ENCODE measurements at places on chromosomes 12 and 14.

- no peak for DNase-seq
Measured at GRCh38 chr12:56257071-56257470, 1.1 kb downstream of the ANKRD52 start.

DNA sequence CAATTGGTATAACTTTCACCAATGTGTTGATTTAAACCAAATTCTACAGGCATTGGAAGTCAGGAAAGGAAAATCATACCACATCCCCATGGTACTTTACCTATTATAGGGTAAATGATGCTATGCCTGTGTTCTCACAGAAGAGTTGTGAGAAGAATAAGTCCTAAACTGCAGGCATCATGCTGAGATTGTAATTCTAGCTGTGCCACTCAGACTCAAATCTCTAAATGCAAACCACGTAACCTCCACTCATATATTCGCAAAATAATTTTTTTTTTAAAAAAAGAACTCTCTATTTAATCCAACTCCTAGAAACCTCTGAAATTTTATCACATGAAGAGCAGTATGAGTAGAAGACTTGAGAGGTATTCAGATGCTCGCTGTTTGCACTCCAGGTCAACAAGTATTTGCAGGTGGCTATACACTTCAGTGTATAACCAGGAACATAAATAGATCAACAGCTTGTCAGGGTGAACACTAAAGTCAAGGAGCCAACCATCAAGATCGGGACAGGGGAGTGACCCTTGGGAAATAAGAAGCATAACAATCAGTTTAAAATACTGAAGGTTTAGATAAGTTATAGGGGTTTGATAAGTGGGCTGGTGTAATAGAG, 110.1 kb downstream of the SLC25A21 start:
- DNase-seq, result no peak

DNA sequence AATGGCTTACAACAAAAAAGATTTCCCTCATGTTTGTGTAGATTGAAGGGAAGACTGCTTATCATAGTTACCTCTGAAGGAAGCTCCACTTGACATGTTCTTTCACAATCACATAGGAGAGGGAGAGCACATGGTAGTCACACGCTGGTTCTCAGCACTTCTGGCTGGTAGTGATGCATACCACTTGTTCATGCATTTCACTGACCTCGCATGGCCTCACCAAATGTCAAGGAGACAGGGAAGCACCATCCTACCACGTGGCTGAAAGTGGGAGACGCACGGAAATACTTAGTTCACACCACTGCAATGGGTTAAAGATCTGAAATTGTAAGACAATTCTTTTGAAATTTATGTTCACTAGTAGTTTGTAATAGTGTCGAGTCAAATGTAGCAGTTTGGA, 74.0 kb downstream of the PDE3A start:
- no peak for DNase-seq

DNA sequence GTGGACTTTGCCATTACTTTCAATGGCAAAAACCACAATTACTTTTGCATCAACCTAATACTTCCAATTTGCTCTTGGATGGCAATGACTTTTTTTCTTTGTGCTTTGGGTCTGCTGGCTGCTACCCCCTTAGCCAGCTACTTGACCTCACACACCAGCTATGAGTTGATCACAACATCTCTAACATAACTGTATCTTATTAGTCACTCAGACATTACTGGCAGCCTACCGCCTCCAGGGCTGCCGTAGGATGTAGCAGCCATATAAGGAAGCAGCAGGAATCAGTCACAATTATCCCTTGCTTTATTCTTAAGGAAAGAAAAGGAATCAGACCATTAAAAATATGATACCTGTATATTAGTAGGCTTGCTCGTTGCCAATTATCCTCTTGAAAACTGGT, 260.5 kb downstream of the ADAMTS20 start:
- DNase-seq, result no peak

GRCh38 chr14:104601786-104602185, 2.8 kb downstream of the TMEM179 start:
- no peak for DNase-seq

DNA sequence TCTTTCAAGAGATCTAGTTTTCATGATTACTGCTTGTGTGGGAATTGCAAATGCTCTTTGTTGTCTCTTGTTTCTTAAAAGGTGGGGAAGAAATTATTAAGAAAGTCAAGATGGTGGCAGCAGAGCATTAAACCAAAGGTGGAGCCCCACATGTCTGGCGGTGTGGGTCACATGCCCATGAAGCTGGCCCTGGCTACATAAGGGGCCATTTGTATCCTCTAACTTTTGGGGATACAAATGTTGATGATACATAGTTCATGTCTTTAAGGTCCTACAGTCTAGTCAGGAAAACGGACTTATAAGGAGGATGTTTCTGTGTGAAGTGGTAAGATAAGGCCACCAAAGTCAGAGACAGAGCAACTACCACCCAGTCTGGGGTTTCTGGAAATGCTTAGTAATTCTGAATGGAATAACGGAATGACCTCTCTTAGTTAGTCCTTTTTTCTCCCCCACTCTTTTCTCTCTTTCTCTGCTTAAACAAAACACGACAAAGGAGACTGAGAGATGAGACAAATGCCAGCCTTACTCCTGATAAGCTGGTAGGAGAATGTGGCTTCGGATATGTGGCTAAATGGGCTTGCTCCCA, 39.9 kb upstream of the PTHLH start:
- DNase-seq, result no peak

DNA sequence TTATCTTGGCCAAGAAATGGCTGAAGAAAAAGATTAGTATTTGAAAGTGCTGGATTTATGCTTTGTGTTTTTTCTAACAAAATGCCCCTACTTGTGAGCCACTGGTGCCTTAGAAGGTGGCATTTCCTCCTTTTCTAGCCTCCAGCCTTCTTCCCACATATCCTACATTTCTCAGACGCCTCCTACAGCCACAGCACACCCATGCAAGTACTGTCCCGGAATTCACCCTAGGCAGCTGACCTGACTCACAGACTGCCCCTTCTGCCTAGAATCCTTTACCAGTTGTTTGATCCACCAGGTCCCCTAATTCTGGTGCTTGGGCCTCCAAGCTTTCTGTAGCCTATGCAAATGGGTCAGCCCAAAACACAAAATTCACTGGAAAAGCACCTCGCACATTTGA, 166.0 kb downstream of the FOXN3 start:
- DNase-seq, result no peak

DNA sequence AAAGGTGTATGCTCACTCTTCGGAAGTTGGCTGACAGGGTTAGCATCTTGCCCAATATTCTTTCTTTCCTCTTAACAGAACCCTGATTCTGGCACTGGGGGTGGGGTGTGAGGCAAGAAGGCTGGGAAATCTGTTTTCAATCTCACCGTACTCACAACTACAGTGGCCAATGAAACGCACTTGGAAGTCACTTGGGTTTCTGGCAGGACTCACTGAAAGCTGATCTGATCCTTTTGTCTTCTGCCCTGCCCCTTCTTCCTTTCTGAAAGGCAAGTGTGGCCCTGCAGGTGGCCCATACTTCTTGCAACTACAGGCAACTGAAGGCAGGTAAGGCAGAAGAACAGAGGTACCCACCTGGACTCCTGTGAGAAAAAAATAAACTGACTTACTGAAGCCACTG, 106.9 kb downstream of the STXBP6 start:
- DNase-seq, result no peak

DNA sequence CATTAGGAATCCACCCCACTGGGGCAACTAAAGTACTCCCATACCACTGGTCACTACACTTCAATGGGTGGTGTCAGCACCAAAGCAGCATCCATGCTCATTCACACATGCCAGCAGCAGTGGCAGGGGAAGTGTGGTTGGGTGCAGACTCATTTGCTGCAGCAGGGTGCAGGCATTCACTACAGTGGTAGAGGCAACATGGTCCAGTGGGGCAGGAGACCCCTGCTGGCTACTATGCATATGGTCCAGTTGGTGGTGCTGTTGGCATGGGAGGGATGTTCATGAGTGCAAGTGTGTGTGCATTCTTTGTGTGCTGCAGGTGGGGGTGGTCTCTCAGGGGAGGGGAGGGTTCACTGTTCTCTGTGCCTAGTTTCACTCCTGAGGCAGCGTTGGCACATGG, 908.4 kb upstream of the NOVA1 start:
- DNase-seq, result no peak

All from GM12892 (cell line).